ENCODE measurements at places on chromosomes 11 and 22.

GRCh38 chr11:43558146-43558545 is 122.4 kb upstream of the HSD17B12 start:
- no peak for DNase-seq

DNA sequence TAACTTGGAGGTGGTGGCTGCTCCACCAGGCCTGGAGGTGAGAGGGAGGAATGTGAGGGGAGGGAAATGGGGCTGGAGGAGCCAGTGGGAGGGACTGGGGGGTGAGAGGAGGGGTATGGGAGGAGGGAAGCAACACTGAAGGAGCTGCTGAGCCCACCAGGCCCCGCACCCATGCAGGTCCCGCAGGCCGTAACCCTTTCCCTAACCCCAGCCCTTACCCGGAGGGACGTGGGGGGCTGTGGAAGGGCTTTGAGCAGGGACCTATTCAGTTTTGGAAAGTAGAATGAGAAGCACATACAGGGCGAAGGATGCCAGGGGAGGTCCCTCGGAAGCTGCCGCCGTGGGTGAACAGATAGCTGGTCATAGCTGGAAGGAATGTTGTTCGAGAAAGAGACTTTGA is 33.9 kb upstream of the CRYBB3 start:
- DNase-seq: no peak

DNA sequence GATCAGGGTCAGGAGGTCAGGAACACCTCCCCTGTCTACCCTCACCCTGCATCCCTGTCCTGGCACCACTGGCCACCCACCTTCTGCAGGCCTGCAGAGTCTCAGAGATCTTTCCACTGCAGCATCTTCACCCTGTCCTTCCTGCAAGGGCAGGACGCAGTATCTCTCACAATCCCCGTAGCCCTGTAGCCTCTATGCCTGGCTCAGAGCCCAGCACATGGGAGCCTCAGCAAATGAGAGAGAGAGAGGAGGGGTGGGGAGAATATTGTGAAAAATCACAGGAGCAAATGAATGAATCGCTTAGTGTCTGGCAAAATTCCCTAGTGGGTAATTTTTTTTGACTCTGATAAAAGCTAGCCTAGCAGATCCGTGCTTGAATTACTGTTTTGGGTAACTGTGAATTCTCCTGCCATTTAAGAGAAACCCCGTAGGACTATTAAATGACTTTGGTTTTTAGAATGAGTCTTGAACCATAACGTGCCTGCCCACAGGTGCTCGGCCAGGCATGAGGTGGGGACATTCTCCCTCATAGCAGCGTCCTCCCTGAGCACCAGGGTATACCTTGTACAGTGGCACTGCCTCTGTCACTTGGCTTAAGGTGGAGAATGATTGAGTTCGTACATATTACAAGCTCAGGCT is 91.5 kb downstream of the MORC2 start:
- no peak for DNase-seq

- DNase-seq: no peak
Observed at GRCh38 chr11:93054881-93055280, 85.4 kb downstream of the MTNR1B start.

- no peak for DNase-seq
Observed at GRCh38 chr11:75249704-75250103, 9.1 kb downstream of the TPBGL start.

- no peak for DNase-seq
Observed at GRCh38 chr11:104796301-104796700, 102.0 kb downstream of the CASP12 start.

- peak; percentile 13 for DNase-seq
Observed at GRCh38 chr22:30425616-30426387, at the start of gene MTFP1. Gene MTFP1, plus strand, starts transcription at chr22:30425768. Its CDS starts 112 bp downstream, at chr22:30425880.

GRCh38 chr11:96827164-96827563 is 437.4 kb downstream of the JRKL start:
- no peak for DNase-seq

GRCh38 chr22:23033116-23033905 is 37.0 kb upstream of the GNAZ start:
- no peak for DNase-seq

GRCh38 chr11:132999031-132999430 is 533.3 kb downstream of the OPCML start:
- DNase-seq: no peak

DNA sequence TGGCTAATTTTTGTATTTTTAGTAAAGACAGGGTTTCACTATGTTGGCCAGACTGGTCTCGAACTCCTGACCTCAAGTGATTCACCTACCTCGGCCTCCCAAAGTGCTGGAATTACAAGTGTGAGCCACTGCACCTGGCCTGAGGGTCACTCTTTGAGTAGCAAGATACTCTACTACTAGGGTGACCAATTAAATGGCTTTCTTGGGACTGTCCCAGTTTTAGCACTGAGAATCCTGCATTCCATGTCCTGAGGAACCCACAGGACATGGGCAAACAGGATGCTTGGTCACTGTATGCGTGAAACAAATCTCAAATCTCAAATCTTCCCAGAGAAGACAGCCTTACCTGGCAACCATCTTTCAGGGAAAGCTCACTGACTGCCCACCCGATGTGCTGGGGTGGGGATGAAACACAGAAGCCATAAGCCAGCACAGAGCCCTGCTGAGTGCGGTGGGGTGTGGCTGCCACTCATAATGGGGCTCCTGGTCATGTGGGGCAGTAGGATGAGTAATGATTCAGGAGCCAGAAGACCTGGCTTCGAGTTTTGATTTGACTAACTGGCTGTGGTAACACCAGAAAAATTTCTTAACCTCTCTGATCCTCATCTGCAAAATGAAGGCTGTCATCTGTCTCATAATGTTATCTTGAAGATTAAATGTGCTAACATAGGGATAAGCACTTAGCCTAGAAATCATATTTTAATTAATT is 11.5 kb downstream of the CLMP start:
- DNase-seq: no peak

DNA sequence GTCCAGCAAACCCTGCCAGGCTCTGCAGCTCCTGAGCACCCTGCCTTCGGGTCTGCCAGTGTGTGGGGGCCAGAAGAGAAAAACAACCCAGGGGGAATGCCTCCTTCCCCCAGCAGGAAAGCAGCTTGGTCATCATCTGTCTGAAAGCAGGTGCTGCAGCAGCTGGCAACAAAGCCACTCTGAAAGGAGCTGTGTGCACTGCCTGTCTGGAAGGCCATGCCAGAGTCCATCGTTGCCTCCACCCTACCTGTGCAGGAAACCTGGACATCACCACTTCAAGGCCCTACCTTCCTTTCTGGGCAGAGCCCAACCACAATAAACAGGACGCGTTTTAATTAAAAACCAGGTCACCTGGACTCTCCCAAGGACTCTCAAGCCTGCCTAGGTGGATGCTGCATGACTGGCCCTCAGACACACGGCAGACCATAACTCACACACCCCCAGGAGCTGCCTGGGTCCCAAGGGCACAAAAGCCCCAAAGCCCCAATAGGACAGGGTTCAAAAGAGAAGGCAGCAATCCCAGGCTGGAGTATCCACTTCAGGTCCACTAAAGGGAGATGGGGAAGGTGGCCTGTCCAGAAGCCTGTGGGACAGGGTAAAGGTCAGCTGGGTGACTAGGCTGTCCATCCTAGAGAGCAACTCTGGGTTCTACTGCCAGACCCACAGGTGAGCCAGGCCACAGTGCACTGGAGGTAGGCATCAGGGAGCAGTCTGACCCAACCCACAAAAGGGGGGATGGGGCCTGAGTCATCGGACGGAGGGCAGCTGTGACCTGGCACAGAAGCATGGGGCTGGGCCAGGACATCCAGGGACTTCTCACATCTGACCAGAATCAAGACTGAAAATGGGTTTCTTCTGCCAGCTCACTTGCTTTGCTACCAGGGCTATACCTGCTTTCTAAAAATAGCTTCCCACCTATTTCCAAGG is 6.1 kb downstream of the GNB1L start:
- DNase-seq: no peak

DNA sequence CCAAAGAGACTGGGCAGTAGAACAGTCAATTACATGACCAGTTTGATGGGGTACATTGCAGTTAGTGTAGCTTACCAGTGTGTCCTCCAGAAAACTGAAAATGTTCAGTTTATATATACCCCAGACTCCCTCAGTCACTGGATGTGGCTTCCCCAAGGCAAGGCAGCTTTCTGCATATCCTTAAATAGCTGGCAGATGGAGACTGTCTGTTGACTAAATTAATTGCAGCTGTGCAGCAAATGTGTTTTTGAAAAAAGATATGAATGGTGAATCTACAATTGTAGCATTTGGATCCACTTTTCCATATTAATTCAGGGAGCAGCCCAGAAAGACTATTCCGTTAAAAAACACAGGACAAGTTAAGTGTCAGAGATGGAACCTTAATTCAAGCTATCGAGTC is 565.1 kb upstream of the CCDC179 start:
- no peak for DNase-seq
